ENCODE measurements at places on chromosomes 6 and 20.

DNA sequence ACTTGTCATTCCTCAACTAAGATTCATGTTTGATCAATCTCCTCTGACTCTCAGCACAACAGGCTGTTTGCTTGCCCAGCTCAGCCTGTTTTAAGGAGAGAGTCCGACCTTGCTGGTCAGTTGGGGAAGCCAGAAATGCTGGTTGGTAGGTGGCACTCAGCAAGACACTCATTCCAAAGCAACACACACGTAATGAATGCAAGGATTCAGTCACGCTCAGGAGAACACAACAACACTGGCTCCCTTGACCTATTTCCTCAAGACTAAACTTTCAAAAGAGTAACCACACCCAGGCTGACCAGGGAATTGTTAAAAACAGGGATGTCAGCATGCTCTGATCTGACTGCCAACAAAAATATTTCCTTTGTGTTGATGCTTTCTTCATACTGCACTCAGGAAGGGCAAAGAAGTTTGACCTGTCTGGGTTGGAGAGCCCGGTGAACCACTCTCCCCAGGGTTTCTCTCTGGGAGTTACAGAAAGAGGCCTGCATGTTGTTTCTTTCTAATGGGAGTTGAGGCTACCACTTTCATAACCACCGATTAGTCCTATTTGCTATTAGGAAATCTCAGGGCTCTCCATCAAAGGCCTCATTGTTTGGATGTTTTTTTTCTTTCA lies 25.6 kb upstream of the PREP start:
- DNase-seq: no peak

GRCh38 chr6:112227411-112227810 lies 27.0 kb downstream of the LAMA4 start:
- no peak for DNase-seq

- no peak for DNase-seq
These were observed 147.3 kb downstream of the TRIM27 start for GRCh38 chr6:28776269-28777146.

- no peak for DNase-seq
These were observed 643 bp upstream of the MAP3K4 start for GRCh38 chr6:160990847-160991405.

DNA sequence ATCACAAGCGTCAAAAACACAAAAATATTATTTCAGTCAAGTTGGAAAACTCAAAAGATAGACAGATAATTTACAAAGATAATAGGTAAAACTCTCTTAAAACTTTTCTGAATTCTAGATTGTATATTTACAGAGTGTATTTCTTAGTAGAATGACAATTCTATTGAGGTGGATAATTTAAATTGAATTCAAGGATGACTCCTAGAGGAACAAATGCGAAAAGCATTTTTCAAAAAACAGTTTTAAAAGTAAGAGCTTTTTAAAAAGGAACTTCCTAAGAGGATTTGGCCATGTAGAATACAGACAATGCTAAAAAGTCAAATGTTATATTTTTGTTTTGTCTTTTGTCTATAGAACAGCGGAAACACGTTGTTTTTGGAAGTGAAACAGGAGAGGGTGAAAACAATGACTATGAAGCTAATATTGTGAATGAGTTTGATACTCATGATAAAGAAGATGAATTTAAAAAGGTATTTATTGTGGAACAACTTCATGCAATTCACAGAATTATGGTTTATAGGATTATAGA lies 90.1 kb downstream of the DNAH8 start:
- DNase-seq: no peak

DNA sequence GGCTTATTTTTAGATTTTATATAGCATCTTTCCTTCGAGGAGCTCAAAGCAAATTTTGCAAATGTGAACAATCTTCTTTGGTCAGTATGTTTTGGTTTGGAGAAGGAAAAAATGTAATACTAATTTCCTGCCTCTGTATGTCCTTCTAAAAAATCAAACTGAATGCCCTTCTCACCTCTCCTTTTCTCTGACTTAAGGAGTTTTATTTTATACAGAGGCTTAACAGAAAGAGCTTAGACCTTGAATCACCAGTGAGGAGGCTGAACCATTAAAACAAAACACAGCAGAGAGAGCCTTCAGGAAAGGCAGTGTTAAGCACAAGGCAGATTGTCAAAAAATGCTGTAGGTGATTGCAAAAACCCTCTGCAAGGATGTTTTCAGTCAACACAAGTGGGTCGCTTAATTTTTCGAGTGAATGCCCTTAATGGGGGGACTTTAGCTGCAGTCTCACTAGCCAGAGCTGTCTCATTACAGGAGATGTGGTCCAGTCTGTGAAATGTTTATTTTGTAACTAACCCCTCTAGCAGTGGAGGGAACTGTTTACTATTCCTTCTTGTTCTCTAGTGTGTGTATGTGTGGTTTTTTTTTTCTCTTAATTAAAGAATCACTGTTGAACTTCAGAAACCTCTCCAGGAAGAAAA lies 481.3 kb upstream of the CITED2 start:
- DNase-seq: no peak

DNA sequence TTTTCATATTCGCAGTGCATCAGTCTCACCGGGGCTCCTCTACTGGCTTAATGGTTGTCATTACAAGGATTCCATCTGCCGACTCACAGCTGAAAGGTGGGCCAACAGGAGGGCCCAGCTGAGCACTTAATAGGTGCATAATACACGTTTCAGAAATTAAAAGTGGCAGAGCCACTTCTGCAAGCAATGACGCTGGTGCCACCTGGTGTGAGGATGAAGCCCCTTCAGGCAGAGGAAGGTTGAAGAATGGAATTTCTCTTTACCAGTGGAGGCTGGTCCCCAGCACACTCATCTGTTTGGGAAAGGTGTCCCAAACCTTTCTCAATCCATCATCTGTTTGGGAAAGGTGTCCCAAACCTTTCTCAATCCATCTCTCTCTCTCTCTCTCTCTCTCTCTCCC lies 8.2 kb upstream of the STMND1 start:
- DNase-seq: no peak

DNA sequence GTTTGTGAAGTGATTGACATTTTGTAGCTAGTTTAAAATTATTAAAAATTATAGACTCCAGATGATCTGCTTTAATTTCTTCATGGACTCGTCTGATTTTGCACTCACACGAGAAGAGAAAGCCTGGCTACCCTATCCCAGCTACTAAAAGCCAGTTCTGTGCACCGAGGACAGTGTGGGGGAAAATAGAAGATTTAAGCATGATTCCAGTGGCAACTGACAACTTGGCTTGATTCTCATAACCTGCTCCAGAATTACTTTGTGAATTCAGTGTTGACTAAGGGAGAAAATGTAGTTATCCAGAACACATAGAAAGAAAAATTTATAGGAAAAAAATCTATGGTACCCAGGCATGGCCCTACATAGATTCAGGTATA lies 88.7 kb downstream of the SNAP25 start:
- no peak for DNase-seq

DNA sequence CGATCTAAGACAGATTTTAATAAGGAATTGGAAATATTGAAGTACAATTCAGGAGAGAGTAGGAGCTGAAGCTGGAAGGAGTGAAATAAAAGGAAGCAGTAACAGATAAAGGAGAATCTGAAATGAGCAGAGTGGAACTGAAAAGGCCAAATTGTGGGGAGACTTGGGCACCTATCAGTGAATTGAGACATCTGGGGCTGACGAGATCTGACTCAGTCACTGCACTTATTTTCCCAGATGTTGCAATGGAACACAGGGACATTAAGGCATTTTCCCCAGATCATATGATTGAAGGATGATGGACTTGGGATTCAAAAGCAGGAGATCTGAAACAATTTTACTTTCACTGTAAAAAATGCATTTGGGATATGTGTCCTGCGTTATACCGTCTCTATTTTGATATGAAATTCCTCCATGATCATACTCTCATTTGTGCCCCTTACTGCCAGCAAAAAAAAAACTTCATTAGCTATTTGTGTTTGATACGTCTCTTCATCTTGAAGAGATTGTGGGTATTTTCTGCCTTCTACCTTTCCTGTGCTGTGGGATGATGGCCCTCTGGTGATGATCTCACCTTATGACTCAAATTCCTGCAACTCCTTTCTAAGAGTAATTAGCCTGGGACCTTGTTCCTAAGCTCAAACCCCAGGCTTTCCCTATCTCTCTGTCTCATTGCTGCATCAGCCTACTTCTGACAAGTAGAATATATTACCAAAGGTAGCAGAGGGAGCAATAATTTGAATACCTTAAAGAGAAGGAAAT lies 278.5 kb upstream of the MAN1A1 start:
- no peak for DNase-seq

- no peak for DNase-seq
These were observed 38.5 kb downstream of the ORC3 start for GRCh38 chr6:87628424-87628823.

GRCh38 chr20:11941593-11942246 lies 24.0 kb downstream of the BTBD3 start:
- no peak for DNase-seq

DNA sequence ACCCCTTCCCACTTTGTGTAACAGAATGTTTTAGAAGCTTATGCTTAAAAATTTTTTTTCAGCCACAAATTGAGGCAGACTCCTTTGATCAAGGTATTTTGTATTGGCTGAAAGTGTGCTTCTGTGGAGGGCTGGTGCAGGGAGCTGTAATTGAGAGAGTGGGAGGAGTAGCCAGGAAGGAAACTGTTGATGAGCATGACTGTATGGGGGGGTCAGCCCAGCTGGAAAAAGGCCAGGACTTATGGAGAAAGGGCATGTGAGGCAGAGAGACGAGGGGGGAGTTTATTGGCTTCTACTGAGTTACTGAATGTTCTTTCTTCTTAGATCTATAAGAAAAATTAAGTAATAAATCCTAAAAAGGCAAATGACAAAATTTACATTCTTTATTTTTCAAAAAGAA lies 13.4 kb downstream of the RFPL4B start:
- no peak for DNase-seq

DNA sequence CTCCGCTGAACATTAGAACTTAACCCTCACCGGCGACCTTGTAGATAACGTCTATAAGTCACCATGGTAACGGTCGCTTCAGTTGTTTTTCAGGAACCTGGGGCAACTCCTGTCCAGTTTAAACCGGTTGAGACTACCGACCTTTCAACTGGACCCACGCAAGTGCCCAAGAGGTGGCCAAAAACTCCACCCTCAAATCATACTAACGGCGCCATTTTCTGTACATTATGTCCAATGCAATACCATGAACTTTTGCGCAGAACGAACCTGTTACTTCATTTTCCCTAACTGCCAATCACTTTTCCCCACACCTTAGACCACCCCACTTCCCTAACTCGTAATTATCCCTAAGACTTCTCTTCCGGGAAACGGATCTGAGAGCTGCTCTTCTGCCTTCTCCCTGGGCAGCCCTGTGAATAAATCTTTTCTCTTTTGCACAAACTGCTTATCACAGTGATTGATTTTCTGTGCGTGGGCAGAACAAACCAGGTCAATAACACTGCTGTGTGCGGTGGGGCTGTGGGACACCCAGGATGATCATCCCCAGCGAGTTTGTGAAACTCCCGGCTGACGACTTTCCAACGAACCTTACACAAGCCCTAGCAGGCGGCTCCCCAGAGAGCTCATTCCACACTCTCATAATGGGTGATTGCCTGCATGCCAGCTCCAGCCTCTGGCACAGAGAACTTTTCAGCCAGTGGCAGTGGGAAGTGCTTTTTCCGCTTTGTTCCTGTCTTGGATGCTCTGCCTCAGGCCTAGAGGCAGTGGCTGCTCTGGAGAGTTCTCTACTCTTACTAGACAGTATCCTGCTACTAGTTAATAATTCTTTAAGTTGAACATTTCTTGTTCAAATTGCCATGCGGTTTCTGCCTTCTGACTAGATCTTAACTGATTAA lies 28.6 kb downstream of the GPX5 start:
- DNase-seq: no peak

DNA sequence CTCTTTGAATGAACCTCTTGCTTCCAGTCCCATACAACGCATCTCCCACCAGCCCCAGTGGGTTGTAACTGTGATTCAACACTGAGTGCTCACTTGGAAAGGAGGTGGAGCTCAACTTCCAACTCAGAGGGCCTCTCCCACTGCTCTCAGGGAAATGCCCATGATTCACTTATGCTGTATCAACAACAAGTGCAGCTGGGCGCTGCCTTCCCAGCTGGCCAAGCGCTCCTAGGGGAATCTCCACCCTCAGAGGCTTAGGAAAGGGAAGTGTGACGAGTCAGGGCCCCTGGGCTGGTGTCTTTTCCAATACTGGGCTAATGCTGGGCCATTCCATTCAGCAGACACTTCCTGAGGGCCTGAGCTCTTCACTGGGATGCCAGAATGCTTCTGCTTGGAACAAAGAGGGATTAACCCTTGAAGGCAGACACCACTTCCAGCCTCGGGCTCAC lies 8.1 kb upstream of the OCSTAMP start:
- DNase-seq: no peak

DNA sequence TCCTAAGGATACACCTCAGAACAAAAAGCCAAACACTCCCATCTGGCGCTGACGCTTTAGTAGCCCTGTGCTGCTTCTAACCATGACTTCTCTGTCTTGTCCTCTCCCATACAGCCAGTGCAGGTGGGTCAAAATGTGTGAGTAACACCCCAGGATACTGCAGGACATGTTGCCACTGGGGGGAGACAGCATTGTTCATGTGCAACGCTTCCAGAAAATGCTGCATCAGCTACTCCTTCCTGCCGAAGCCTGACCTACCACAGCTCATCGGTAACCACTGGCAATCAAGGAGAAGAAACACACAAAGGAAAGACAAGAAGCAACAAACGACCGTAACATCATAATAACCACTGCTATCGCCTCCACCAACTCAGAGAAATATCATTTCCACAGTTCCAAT lies 1.4 kb downstream of the DEFB132 start:
- no peak for DNase-seq

- peak; percentile 67 for DNase-seq
These were observed 691 bp downstream of the ASF1A start for GRCh38 chr6:118894425-118895260.

DNA sequence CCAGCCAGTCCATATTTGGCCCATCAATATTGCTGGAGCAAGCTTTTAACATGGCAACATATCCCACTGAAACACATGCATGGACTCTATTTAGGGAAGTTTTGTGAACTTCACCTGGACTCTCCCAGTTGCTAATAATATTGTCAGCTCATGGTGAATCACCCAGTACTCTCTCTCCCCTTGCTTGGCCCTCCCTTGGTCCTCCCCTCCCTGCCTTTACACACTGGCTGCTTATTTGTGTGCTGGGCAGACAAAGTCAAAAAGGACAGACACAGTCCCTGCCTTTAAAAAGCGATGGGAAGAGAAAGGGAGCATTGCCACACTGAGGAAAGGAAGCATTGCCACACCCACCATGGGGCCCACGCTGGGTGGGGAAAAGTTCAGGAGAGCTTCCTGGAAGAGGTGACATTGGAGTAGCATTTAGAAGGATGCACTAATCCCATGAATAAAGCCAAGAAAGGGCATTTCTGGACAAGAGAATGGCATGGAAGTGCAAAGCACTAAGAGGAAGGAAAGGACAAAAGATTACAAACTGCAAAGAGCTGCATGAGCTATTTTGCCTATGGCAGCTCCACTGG lies 143.4 kb upstream of the EXOC2 start:
- DNase-seq: no peak

GRCh38 chr6:1426416-1426815 lies 37.0 kb downstream of the FOXF2 start:
- DNase-seq: no peak
